ENCODE measurements at places on chromosomes 5 and 9.

DNA sequence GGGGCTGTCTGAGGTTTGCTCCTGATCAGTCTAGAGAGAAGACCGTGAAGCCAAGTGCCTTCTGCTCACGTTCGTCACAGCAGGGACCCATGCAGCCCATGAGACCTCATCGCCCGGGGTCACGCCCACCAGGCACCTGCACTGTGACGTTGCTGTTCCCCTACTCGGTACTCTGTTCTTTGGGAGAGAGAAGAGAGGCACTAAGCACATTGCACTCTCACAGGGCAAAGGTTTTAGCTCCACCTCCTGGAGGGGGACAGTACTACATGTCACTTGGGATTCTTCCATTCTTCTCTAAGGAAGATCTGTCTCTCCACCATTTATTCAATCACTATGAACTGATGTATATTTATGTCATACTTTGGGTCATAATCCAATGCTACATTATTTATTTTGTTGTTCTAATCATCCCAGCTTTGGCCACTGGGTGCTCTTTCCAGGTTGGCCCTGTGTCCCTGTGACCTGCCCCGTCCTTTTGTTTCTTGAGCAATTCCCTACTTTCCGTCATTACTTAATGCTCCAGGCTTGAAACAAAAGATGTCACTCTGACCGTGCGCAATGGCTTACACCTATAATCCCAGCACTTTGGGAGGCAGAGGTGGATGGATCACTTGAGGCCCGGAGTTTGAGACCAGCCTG is 31.4 kb upstream of the BRD3 start:
- DNase-seq: no peak

GRCh38 chr9:127877566-127877998 is at the start of gene AK1:
AK1 (minus strand) TSS chr9:127877675; CDS start chr9:127874617, 3,058 bp downstream.
- DNase-seq: no peak

GRCh38 chr5:2430606-2431005 is 320.9 kb downstream of the IRX2 start:
- no peak for DNase-seq

- no peak for DNase-seq
Measured at GRCh38 chr9:77794985-77795384, 146.9 kb upstream of the GNA14 start.

DNA sequence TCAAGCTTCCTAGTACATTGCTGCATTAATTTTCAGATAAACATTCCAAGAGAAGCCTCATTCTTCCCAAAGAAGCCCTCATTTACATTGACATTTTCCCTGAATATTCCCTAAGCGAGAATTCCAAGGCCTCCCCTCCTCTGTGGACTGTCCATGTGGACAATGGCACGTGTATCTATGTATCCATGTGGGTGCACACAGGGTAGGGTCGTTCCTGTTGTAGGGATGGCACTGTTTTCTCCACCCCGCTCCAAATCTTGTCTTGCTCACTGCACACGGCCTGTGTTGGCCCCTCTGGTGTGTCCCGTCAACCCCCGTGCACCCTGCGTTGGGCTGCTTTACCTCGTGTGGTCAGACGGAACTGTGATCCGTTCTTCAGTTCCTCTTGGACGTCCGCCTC is 104.7 kb upstream of the IRX2 start:
- DNase-seq: no peak

DNA sequence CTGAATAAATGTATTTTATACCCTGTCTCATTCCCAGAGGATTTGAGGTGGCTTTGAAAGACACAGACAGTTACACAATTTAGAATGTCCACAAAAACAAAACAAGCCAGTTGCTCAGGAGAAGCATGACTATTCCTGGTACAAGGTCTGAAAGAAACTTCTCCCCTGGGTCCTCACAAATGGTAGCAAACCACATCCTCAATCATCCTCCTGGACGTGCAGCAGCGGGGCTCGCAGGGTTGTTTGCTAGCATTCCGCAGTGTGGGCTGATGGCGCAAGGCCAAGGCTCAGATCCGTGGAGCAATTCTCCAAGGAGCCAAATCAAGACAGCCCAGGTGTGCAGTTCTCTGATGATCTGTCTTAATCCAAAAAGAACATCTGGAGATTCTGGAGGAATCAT is 210.3 kb downstream of the ACTL7B start:
- DNase-seq: no peak

DNA sequence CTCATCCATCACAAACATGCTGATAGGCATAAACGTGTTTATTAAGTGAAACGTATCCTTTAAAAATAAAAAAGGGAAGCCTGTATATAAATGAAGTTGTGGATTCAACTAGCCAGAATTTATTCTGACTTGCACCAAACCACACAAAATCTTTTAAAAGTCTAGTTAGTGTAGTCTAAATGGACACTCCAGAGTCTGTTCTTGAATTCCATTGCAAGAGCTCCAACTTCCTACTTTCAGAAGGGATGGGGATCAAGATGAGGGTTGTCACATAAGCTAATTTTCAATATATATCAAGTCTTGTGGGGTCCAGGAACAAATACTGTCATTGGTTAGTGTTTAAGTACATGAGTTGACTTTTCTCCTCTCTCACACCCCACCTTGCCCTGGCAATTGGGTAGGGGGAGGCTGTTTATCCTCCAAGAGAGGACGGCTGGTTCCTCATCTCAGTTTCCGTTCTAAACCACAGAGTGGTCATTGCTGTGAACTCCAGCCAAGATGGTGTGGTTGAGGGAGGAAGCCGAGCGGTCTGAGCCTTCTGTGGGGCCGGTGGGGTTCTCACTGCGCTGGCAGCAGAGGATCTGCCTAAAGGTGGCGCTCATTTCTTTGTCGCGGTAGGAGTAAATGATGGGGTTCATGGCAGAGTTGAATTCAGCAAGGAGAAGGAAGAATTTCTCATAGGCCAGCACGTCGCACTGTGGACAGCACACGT is 163.2 kb downstream of the LPAR1 start:
- DNase-seq: no peak

- DNase-seq: no peak
Measured at GRCh38 chr5:138625134-138625533, 49.9 kb upstream of the HSPA9 start.

- DNase-seq: no peak
Measured at GRCh38 chr9:131733541-131734061, 6.3 kb downstream of the RAPGEF1 start.

DNA sequence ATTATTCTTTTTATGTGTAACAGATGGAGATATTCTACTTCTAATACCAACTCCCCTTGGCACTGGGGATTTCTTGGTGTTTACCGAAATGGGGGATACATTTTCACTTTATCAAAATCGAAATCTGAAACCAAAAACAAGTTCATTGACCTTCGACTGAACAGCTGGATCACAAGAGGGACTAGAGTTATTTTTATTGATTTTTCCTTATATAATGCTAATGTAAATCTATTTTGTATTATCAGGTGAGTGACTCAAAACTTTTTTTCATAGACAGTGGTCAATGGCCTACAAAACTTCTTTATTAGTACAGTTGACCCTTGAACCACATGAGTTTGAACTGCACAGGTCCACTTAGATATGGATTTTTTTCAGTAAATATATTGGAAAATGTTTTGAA is 10.2 kb downstream of the PKD2L2 start:
- no peak for DNase-seq

- DNase-seq: no peak
Measured at GRCh38 chr5:149229298-149229937, 42.2 kb upstream of the AFAP1L1 start.

- DNase-seq: no peak
Measured at GRCh38 chr5:134510970-134511795, 14.3 kb upstream of the JADE2 start.

- no peak for DNase-seq
Measured at GRCh38 chr5:15526413-15526812, 26.4 kb downstream of the FBXL7 start.

- DNase-seq: no peak
Measured at GRCh38 chr5:126433701-126434100, 10.5 kb downstream of the GRAMD2B start.

GRCh38 chr9:100397529-100398266 is 29.2 kb upstream of the MSANTD3 start:
- DNase-seq: no peak

- DNase-seq: no peak
Measured at GRCh38 chr9:17631396-17631795, 52.5 kb downstream of the SH3GL2 start.

GRCh38 chr5:132407970-132408369 is 38.5 kb downstream of the SLC22A5 start:
- DNase-seq: no peak

DNA sequence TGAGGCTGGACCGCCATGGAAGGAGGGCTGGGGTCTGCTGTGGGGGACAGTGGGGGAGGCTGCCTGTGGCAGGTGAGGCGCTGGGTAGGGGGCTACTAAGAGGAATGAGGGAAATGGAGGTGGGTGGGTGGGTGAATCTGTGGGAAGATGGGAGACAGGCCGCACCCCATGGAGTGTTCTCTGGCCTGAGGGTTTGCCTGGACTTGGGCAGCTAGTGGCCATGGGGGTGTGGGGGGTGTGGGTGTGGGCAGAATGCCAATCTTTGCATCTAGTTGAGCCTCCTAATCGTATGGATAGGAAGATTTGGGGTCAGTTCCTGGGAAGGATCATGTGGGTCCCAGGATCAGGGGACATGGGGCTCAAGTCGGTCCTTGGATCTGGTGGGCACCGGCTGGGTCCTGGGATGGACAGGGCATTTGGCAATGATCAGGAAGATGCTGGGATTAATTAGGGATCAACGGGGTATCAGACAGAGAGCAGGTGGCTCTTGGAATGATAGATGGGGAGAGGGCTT is 518 bp downstream of the ZDHHC12 start:
- DNase-seq: no peak

GRCh38 chr5:125041798-125042197 is 295.4 kb upstream of the ZNF608 start:
- no peak for DNase-seq

DNA sequence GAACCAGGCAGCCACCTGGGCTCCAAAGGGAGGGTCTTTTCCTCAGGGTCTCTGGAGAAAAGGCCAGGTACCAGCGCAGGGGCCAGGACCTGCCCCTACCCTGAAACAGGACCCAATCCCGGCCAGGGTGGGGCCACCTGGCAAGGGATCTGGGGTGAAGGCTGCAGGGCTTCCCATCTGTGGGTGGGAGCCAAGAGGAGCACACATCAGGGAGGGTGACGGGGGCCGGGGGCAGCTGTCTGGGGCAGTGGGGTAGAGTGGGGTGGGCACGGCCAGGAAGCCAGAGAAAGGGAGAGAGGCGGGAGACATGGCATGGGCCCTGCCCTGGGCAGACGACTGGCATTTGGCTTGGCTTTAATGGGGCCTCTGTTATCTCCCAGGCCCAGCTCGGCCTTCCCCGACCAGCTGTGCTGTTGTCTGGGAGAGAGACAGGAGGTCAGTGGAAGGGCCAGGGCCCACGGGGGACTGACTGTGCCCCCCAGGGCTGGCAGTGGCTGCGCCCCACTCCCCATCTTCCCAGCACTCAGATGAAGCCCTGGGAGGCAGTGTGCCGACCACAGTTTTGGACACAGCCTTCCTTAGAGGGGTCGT is 57.2 kb upstream of the RNF130 start:
- no peak for DNase-seq

GRCh38 chr5:179222246-179223017 is 122.8 kb downstream of the ADAMTS2 start:
- no peak for DNase-seq

DNA sequence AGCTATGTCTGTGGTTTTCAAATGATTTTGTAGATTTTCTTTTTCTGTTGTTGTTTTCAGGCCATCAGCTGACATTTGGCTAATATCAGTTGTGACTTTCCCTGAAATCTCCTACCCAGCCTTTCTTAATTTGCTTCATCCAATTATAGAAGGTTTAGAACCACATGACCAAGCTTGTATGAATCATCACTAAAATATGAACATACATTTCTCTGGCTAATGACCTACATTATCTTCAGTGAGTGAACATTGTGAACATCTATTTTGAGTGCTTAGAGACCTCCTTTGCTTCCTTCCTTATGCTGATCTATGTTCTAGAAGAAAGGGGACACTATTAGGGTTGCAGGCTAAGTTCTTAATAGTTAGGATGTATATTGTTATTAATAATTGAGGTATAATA is 532.5 kb downstream of the RAB3C start:
- DNase-seq: no peak

DNA sequence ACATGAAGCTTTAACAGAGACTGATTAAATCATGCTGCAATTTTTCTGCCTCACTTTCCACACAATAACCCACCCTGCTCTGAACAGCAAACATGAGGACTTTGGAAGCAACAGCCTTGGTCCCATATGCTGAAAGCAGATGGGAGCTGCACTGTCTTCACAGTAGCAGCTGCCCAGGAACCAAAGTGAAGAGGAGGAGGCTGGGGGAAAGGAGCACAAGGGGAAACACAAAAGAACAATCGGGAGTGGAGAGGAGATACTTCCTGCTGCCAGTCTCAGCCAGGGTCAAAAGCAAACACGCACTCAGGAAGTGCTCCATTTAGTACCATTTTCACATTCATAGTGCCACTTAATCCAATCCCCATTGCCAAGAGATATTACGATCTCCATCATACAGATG is 183.3 kb upstream of the PUM3 start:
- no peak for DNase-seq

- no peak for DNase-seq
Measured at GRCh38 chr9:28834156-28834555, 1260.9 kb upstream of the C9orf72 start.

GRCh38 chr9:91546574-91546973 is 122.9 kb upstream of the NFIL3 start:
- no peak for DNase-seq

DNA sequence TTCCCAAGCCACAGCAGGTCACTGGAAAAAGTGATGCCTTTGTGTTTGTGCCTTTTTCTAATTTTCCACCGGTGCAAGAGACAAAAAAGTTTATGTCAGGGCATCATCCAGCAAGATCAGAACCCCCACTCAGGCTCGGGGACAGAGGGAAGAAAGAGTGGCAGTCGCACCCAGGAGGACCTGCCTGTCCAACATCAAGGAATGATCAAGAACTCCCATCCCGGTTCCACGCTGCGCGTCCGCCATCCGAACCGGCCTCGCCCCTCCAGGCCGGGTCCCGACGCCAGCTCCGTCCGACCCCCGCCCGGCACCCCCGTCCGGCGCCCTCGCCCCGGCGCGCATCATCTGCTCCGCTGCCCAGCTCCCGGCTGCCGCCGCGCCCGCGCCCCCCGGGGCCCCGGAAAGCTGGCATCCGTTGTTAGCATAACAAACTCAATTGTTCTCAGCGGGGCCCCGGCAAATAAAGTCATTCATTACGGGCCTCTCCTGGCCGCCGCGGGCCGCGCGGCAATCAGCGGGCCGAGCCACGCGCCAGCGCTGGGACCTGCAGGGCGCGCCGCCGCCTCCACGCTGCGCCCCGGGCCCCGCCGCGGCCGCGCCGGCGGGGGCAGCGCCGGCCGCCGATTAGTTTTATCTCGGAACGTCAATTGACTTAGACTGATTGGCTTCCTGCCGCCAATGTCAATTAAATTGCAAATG is 48.1 kb downstream of the PAX5 start:
- no peak for DNase-seq

- DNase-seq: no peak
Measured at GRCh38 chr9:35685506-35685905, 4.2 kb downstream of the TPM2 start.

DNA sequence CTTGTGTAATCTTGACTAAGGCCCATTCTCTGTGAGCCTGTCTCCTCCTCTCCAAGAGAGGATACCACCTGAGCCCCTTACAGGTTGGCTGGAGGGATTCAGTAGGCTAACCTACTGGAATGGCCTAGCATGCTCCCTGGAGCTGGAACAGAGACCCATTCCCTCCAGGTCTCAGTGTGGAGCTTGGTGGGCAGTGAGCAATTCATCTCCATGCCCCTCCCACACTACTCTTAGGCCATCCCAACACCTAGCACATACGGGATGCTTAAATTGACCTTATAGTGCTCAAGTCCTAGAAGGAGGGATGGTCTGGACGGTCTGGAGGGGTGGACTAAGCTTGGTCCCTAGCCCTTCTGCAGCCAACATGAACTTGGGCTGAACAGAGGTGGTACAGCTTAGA is 75.6 kb downstream of the CRB2 start:
- no peak for DNase-seq

All from renal cortex interstitium (tissue), 15 donors.